RCC 7860 (cell line): ENCODE measurements at places on chromosomes 3 and 15.

DNA sequence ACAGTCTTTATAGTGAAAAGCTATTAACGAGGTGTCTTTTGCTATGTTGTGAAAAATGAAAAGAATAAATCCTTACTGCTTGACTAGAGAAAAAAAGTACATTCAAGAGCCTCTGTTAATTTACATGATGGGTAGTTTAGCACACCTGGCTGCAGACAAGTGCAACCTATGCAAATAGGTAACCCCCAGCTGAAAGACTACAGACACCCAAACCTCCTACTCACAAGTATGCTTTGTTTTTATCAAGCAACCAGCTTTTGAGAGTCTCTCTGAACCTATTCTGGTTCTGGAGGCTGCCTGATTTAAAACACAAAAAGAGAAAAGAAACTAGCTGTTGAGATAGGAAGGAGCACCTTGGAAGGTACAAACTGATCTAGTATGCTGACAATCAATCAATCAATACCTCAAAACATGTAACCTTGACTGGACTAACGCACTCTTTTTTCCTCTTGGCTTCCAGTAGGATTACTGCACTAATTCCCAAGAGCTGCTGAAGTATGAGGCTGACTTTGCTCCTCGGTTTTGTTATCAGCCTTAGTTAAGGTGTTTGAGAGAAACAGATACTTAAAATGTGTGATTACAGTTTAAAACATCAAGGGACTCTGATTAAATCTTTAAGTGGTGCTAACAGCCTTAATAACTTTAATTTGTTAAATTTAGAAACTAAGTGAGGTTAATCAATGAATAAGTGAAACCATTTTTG is 63.6 kb downstream of the OSBPL10 start:
- no peak for DNase-seq

GRCh38 chr3:144106970-144107369 is 135.3 kb downstream of the DIPK2A start:
- DNase-seq: no peak

DNA sequence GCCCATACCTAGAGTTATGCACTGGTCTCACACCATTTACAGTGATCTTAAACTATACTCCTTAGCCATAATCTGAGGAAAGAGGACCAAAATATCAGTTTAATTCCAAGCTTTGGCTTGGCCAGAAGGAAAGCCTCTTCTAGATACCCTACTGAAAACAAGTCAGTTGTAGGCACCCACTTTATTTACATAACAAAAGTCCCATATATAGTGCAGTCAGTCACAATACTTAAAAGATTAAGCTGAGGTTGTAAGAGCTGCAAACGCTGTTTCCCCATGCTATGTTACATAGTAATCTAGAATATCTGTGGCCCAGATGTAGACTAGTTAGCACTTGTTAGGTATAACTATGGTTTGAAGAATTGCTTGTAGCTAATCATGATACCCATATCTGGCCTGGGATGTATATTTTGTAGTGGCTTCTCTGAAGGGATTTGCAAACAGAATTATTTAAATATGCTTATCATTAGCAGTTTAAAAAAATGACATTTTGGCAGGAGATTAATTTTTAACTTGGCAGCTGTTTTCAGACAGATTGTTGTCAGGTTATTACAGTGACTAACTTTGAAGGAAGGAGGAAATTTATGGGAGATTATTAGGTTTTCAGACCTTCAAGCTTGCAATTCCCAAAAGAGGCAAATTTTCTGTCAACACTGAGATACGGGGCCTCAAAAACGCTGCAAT is 160.4 kb upstream of the SLC2A2 start:
- no peak for DNase-seq

GRCh38 chr15:72203507-72203837 is 5.9 kb upstream of the GRAMD2A start:
- peak; percentile 87 for DNase-seq

GRCh38 chr3:188345223-188345622 is 191.3 kb downstream of the LPP start:
- DNase-seq: peak; percentile 53

DNA sequence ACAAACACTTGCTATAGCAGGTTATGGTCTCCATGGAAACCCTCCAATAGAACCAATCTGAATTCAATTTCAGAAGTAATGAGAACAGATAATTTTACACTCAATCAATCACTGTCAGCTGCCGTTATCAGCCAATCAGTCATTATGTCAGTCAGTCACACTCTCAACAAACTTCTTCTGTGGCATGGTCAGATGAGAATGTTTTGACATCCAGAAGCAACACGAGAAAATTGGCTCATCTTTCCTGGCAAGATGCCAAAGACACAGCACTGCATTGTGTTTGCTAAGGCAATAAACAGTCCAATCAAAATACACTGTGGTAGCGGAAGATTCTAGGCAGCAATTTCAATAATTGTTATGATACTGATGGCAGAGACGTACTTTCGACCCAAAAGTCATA is 190.7 kb downstream of the RORA start:
- DNase-seq: no peak

DNA sequence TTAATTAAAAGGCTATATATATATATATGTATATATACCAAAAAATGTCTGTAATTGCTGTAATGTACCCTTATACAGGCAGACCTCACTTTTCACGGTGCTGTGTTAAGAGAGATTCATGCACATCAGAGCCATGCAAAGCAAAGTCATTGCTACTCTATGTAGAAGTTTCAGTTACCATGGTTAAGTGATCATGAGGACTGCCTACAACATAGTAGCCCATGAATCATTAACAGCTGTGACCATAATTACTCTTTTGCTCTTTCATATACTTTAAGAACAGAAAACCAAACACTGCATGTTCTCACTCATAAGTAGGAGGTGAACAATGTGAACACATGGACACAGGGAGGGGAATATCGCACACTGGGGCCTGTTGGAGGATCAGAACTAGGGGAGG is 225.3 kb upstream of the EPHA3 start:
- DNase-seq: no peak

- no peak for DNase-seq
Observed at GRCh38 chr3:132354916-132355702, 37.9 kb downstream of the ACP3 start.

DNA sequence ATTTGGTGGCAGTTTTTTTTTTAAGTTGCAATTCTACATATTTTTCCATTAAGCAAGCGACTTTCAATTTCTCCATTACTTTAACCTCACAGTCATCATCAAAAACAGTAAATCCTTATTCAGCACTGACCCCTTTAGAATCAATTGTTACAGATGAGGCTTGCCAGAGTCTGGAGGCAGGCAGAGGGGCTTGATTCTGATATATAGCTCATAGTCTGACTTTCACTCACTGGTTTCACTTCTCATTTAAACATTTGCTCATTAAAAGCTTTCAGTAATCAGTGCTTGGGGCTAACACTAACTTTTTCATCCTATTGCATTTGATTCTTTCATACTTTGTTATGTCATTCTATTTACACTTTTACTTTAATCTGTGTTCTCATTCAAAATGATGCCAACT is 88.4 kb downstream of the PYDC2 start:
- DNase-seq: no peak

DNA sequence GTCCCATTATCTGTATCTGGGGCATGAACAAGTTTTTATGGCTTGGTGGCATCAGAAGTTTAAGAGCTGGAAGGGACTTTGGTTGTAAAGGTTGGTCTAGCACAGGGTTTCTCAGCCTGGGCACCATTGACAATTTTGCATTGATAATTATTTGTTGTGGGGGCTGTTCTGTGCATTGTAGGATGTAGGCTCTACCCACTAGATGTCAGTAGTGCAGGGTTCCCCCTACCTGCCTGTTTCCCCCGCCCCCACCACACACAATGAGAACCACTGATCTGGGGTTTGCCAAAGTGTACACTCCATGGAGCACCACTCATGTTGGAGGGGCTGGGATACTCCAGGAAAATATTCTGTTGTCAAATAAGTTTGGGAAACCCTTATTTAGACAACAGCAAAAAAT is 42.7 kb downstream of the PLCL2 start:
- no peak for DNase-seq

DNA sequence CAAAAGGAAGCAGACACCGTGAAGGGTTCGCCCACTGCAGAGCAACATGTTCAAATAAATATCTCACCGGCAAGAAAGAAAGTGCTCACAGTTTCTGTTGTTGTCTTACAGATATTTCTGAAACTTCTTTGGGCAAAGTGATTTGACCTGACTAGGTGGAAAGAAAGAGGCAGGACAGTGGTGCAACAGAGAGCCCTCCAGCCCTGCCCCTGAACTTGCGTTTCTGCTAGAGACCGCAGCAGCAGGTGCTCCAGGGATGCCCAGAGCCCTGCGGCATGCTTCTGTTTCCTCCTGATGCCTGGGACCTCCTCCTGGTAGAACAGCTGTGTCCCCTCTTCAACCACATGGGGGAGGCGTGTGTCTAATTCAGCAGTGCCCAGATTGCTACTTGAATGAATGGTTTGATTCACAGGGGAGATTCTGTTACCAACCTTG is 123.4 kb downstream of the ATP10A start:
- peak; percentile 20 for DNase-seq

DNA sequence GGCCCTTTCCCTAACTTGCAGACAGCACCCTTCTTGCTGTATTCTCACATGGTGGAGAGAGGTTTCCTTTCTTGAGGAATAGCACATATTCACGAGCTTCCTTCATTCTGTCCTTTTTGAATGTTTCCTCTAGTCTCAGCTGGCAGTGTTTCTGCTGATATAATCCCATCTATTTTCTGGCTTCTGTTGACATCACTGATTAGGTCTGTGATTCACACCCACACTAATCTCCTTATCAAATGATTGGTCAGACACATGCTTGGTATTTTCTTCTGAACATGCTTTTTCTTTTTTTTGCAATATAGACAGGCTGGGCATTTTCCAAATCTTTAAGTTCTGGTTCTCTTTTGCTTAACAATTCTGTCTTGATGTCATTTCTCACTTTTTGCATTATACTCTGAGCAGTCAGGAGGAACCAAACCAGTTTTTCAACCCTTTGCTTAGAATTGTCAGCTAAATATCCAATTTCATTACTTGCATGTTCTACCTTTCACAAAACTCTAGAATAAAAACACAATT is 65.4 kb downstream of the OXSM start:
- no peak for DNase-seq

DNA sequence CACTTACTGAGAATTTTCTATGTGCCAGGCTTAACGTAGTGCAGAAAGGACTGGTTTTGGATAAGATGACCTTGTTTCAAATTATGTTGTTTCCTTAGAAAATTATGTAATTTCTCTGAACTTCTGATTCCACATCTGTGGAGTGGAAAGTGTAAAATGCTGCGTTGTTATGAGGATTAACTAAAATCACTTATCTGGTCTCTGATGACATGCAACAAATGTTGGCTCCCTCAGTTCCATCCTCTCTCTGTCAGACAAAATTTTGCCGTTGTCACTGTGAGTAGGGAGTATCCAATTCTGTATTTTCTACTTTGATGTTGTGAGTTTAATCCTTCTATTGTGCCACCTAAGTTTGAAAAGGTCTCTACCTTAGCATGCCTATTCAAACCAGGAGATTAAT is 175.5 kb downstream of the KCNMB2 start:
- no peak for DNase-seq

- DNase-seq: no peak
Observed at GRCh38 chr3:100899440-100900091, 93.7 kb downstream of the ABI3BP start.

DNA sequence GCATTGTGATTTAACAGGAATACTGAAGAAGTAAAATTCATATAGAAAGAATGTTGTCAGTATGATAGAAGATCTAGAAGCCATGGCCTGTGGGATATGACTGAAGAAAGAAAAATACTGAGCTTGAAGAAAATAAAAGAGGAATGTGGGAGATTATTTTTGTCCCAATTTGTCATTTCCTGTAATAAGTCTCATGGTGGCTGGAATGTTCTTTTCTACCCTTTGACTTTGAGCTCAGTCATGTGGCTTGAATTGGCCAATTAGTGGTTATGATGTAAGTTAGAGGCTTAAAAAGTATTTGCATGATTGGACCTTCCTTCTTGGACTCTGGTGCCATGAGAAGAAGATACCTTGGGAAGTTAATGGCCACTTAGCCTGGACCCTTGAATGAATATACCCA is 14.1 kb downstream of the APH1B start:
- peak; percentile 78 for DNase-seq
